ENCODE measurements at places on chromosomes 1 and 21.

GRCh38 chr1:188670837-188671236 lies 1806.8 kb downstream of the BRINP3 start:
- no peak for DNase-seq

DNA sequence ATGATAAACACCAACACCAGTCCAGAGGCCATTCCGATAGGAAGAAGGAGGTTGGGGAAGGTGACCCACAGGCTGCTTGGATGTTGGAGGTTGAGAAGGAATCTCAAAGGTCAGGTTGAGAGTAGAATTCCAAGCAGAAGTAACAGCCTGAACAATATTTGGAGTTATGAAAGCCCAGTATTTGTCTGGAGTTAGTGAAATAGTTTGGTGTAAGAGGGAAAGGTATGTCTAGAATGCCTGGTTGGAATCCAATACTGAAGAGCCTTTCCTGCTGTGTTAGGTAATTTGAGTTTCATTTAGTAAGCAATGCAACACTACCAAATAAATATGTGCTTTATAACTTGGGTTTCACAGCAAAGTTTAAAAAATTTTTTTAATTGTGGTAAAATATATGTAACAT lies 70.5 kb upstream of the MCOLN3 start:
- DNase-seq, result no peak

DNA sequence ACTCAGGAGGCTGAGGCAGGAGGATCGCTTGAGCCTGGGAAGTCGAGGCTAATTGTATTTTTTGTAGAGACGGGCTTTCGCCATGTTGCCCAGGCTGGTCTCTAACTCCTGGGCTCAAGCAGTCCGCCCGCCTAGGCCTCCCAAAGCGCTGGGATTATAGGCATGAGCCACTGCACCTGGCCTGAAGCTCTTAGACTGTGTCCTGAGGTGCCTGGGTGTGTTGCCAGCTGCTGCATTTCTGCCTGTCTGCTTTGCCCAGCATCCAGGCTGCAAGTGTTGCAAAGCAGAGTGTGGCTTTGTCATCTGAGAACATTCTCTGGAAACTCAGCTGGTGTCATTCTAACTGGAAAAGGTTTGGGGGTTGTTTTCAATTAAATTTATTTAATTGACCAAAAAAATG lies 105.0 kb downstream of the HUNK start:
- DNase-seq, result no peak

DNA sequence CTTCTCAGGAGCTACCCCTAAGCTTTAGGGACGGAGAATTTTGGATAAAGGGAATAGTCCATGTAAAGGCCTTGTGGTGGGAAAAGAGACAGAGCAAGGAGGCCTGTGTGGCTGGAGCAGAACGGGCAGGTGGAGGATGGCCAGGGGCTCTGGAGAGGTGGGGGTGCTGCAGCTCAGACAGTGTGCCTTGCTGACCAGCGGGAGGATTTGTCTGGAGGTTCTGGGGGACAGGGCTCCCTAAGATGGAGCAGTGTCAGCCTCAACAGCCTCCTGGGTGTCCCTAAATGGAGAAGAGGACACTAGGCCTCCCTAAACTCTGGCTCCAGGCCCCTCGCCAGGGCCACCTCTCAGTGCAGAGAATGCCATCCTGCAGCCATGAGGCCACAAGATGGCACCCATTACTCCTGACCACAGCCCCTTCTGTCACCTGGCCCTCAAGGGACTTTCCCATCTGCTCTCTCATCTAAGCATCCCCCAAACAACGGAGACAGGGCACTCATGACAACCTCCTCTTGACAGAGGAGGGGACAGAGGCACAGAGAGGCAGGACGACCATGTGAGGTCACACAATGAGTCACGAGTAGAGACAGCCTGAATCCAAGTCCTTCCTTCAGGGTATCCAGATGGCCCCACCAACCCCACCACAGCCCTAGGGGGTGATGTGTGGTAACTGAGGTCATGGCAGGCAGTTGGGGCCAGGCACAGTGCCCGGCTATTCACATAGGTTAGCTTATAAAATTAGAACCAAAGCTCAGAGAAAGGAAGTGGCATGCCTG lies 94.7 kb downstream of the DMRTB1 start:
- no peak for DNase-seq

DNA sequence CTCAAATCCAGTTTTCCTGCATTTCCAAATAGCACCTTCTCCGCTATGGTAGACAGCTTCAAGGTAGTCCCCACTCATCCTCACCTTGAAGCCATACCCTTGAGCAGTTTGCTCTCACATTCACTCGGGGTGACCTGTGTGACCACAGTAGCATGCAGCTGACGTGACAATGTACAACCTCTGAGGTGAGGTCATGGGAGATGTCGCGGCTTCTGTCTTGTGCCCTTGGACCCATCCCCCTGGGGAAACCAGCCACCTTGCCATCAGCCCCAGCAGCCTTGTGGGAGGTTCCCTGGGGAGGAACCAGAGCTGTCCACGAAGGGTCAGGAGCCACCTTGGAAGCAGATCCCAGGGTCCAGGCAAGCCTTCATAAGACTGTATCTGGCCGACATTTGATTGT lies 38.3 kb upstream of the DUSP10 start:
- DNase-seq, result no peak

GRCh38 chr1:18434041-18434440 lies 46.7 kb upstream of the KLHDC7A start:
- no peak for DNase-seq

- DNase-seq, result no peak
These were observed 476 bp downstream of the AXDND1 start for GRCh38 chr1:179366093-179366800.

DNA sequence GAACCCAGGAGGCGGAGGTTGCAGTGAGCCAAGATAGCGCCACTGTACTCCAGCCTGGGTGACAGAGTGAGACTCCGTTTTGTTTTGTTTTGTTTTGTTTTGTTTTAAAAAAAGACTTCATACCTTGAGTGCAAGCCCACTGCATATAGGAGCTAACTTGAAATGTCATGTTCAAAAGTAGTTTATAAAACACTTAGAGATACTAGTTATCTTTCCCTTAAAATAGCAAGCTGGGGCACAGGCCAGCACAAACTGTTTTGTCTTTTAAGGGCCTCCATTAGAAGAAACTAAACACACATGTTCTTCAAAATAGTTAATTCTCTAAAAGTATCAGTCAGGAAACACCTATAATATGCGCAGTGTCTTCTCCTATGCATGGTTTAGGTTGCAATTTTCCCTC lies 505.1 kb upstream of the TMPRSS15 start:
- no peak for DNase-seq

GRCh38 chr1:198607714-198608113 lies 31.1 kb upstream of the PTPRC start:
- no peak for DNase-seq

- no peak for DNase-seq
These were observed 237.5 kb downstream of the TTLL7 start for GRCh38 chr1:83761167-83762038.

- DNase-seq, result no peak
These were observed 439.9 kb downstream of the DISC1 start for GRCh38 chr1:232066521-232066920.

DNA sequence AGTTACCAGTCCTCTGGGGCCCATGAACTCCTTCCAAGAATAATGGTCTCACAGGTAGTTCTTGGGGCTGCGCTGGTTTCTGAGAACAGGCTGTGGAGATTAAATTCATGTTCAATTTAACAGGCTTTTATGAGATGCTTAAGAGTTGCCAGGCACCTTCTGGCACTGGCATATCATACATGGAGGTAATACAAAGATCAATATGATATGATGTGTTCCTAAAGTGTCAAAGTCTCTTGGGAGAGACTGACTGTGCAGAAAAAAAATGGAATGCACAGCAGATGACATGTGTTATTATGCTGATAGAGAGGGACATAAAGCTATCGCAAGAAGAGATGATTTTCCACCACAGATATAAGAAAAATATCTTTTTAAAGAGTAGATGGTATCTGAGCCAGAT lies 6.8 kb downstream of the CYP2J2 start:
- no peak for DNase-seq

GRCh38 chr1:56397409-56397808 lies 182.0 kb downstream of the PLPP3 start:
- no peak for DNase-seq

- no peak for DNase-seq
These were observed 27.2 kb downstream of the RNF187 start for GRCh38 chr1:228514421-228514820.

DNA sequence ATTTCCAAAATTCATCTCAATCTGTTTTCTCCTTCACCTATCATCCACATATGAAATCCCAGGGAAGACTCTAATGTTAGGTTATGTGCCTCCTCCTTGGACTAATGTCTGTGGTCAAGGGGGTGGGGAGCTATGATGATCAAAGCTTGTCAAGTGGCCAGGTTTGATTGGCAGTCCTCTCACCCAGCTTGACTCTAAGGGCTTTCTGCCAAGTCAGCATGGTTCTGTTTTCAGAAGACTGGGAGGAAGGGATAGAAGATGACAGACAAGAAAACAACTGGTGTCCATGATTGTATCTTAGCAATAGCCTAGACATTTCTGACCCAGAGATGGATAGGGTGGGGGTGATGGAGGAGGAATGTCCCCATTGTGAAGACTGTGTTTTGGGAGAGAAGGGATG lies 9.1 kb upstream of the THEM5 start:
- DNase-seq, result no peak
